A172 (cell line): ENCODE measurements at places on chromosomes 3 and 15.

DNA sequence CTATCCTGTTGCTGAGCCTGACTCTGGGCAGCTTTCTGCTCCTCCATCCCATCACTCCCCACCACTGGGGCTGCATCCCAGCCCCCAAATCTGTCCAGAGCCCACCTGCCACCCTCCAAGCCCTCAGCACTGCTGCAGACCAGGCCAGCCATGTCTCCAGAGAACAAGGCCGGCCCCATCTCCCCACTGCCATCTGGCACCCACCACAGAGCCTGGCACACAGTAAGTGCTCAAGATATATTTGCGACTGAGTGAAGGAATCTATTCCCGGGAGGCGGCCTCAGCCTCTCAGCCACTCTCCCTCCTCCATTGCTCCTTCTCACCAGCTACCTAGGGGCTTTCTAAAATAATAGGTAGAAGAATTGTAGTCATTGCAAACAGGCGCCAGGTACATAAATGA, 4.8 kb downstream of the PLXND1 start:
- no peak for DNase-seq

DNA sequence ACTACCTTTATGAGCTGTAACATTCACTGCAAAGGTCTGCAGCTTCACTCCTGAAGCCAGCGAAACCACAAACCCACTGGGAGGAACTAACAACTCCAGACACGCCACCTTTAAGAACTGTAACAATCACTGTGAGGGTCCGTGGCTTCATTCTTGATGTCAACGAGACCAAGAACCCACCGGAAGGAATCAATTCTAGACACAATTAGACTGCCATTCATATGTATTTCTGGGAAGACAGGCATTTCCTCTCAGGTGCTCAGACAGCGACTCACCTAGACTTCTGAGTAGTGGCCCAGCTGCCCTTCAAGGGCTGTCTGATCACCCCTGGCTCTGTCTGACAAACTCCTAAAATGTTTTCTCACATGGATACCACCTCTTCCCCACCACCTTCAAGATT, 506.8 kb downstream of the PDCD6IP start:
- DNase-seq: no peak

- no peak for DNase-seq
Observed at GRCh38 chr3:190222916-190223315, 99.3 kb downstream of the CLDN1 start.

DNA sequence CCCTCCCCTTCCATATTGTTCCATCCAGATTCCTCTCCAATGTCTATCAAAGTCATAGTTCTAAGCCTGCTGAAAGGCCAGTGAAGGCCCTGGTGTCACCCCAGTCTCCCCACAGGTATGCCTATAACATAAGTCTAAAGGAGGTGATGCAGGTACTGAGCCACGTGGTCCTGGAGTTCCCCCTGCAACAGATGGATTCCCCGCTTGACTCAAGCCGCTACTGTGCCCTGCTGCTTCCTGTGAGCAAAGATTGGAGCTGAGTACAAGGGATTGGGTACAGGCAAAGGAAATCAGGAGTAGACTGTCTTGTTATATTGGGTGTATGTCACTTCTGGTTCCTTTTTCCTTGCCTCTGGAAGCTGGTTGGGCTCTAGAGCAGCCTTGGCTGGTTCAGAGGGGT, 8.2 kb downstream of the EIF2B5 start:
- DNase-seq: no peak

- DNase-seq: no peak
Observed at GRCh38 chr3:19644405-19644804, 289.6 kb downstream of the EFHB start.

GRCh38 chr3:20529911-20530310, 343.9 kb upstream of the SGO1 start:
- no peak for DNase-seq

DNA sequence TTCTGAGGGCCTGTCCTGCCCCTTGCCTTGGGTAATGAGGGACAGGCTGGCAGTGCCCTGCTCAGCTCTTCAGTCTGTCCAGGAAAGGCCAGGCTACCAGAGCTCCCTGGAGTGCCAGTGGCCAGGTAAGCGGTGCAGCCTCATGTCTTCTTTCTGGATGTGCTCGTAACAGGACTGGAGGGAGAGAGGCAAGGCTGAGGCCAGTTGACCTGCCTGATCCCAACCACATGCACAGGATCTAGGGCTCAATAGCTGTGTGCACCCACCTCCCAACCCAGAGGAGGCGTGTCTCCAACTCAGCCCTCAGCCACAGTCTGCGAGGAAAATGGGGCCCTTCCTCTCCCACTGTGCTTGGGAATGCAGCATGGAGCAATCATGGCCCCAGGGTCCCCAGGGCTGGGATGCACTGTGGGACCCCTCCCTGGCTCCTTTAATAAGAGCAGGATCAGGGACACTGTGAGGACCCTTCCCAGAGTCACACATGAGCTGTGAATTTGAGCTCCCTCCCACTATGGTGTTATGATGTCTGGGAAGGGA, 22.5 kb downstream of the ALS2CL start:
- DNase-seq: no peak

- DNase-seq: no peak
Observed at GRCh38 chr15:79549196-79549595, 117.1 kb downstream of the MINAR1 start.

GRCh38 chr3:125609384-125609783, 14.1 kb upstream of the OSBPL11 start:
- no peak for DNase-seq

DNA sequence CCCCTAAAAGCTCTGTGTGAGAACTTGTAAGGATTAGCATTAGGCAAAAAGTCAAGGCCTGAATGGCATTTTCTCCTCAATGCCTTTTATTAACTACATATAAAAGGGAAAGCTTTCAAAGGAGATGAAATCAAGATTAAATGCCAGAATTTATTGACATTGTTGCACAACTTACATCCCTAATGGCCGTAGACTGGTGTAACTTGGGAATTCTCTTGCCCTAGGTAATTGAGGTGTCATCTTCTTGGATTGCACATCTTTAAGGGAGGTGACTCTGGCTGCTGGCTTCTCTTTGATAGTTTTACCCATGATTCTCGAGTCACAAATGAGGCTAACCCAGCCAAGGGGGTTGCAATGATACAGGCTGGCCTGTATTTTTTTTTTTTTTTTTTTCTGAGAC, 249.1 kb downstream of the TBL1XR1 start:
- no peak for DNase-seq

- DNase-seq: no peak
Observed at GRCh38 chr3:30648670-30649357, 42.4 kb downstream of the TGFBR2 start.

DNA sequence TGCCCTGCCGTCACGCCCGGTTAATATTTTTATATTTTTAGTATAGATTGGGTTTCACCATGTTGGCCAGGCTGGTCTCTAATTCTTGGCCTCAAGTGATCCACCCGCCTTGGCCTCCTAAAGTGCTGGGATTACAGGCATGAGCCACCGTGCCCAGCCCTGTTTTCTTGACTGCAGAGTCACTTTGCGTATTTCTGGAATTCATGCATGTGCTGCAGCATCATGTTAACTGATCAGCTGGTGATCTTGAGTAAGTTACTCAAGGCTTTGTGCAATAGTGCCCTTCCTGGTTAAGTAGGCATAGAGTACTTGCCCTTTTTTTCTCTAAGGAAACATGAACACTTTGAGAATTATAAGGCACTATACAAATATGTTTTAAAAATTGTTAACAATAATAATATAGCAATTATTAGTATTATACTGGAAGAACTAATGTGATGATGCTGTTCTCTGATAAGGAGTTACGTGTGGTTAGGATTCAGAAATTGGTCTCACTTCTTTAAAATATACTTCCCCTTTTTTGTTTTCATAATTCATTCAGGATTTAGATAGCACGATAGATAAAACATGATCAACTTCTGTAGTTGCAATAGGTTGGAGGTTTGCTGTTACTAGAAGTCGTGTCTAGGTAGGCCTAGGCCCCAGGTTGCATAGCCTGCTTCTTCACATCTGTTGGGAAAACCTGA, 33.6 kb downstream of the GPR171 start:
- no peak for DNase-seq

GRCh38 chr15:89665449-89666181, 10.3 kb upstream of the KIF7 start:
- DNase-seq: no peak

GRCh38 chr3:196694941-196695848, 16.9 kb downstream of the CEP19 start:
- no peak for DNase-seq
